Thoracic aorta endothelial cell (primary cell): ENCODE measurements at places on chromosomes 6 and 20. TPM values are rescaled to one million over a fixed set of nuclear protein-coding genes. Genes with fewer than 3 reads are reported as not detected.

HDGFL1 gene
- total RNA-seq: not detected in 2 replicates

GRIK2 gene
- not detected in 2 replicates for total RNA-seq

GHRH gene
- not detected in 2 replicates for total RNA-seq

NRSN1 gene
- total RNA-seq: not detected in 2 replicates

TFEB gene
- 1.7 and 2.9 TPM in 2 replicates for total RNA-seq

HMGCLL1 gene
- total RNA-seq: 0.40 TPM in 1 of 2 replicates, not detected in the other

GABRR2 gene
- total RNA-seq: 0.27 and 0.86 TPM in 2 replicates

PGC gene
- total RNA-seq: not detected in 2 replicates

IER3 gene
- 113 and 169 TPM in 2 replicates for total RNA-seq

DEFB124 gene
- total RNA-seq: not detected in 2 replicates

GPR63 gene
- under 0.01 and 0.36 TPM in 2 replicates for total RNA-seq

PKIB gene
- 0.22 TPM in 1 of 2 replicates, not detected in the other for total RNA-seq

UST gene
- 0.80 and 1.1 TPM in 2 replicates for total RNA-seq

MOXD1 gene
- under 0.01 and 0.07 TPM in 2 replicates for total RNA-seq

VWA7 gene
- 0.27 and 0.29 TPM in 2 replicates for total RNA-seq

HLA-DQA1 gene
- not detected in 2 replicates for total RNA-seq

PPDPF gene
- total RNA-seq: 41.0 and 75.0 TPM in 2 replicates

SLC4A11 gene
- total RNA-seq: 3.6 and 3.9 TPM in 2 replicates

VGLL2 gene
- total RNA-seq: not detected in 2 replicates

BPIFB4 gene
- total RNA-seq: not detected in 2 replicates

SCRT2 gene
- total RNA-seq: not detected in 2 replicates

MEP1A gene
- not detected in 2 replicates for total RNA-seq

PKHD1 gene
- not detected in 2 replicates for total RNA-seq

CRIP3 gene
- total RNA-seq: not detected in 2 replicates

HSF2 gene
- 25.8 and 28.5 TPM in 2 replicates for total RNA-seq

COL21A1 gene
- 0.66 TPM in 1 of 2 replicates, not detected in the other for total RNA-seq

PRKN gene
- total RNA-seq: 0.29 and 2.1 TPM in 2 replicates

SLC17A1 gene
- not detected in 2 replicates for total RNA-seq

RIMS1 gene
- 0.07 and 0.93 TPM in 2 replicates for total RNA-seq

POLR3F gene
- 16.5 and 17.7 TPM in 2 replicates for total RNA-seq

XKR7 gene
- not detected in 2 replicates for total RNA-seq

OXT gene
- not detected in 2 replicates for total RNA-seq

TOX2 gene
- total RNA-seq: 5.5 and 11.8 TPM in 2 replicates

OOEP gene
- not detected in 2 replicates for total RNA-seq

PTGIS gene
- total RNA-seq: 1.1 and 1.3 TPM in 2 replicates

HLA-DMB gene
- 0.27 and 0.50 TPM in 2 replicates for total RNA-seq

ERVFRD-1 gene
- not detected in 2 replicates for total RNA-seq

OR2B3 gene
- not detected in 2 replicates for total RNA-seq

GNAS gene
- total RNA-seq: 454 and 494 TPM in 2 replicates

NKX2-2 gene
- not detected in 2 replicates for total RNA-seq

MMP24 gene
- total RNA-seq: 0.27 and 0.36 TPM in 2 replicates

CDKN1A gene
- total RNA-seq: 165 and 194 TPM in 2 replicates

XRN2 gene
- total RNA-seq: 126 and 135 TPM in 2 replicates

IL17A gene
- total RNA-seq: not detected in 2 replicates

C20orf202 gene
- total RNA-seq: not detected in 2 replicates

CDSN gene
- total RNA-seq: not detected in 2 replicates

BPIFB1 gene
- total RNA-seq: not detected in 2 replicates

OR2H1 gene
- total RNA-seq: not detected in 2 replicates
